ENCODE measurements at places on chromosomes 3 and 15. TPM values are rescaled to one million over a fixed set of nuclear protein-coding genes. Genes with fewer than 3 reads are reported as not detected.

GHRL gene
- not detected for total RNA-seq

- no peak for DNase-seq
Observed at GRCh38 chr15:77739591-77740378, 107.1 kb upstream of the LINGO1 start.

DNA sequence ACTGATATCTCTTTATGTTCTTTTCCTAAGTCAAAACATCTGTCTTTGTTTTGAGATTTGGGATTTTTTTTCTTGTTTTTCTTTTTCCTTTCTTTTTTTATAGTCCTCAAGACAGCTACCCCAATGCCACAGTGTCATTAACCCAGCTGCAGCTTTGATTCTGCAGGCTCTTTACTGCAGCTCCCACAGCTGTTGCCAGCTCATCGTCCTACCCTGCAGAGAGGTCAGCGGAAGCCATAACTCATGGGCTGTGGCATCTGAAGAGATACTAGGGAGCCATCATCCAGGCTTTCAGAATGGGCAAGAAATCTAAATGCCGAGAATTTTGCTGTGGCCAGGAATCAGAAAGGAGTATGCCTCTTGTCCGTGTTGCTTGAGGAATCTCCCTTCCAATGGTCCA lies 44.3 kb upstream of the SLC24A5 start:
- DNase-seq: no peak

GP5 gene
- 0.41 TPM for total RNA-seq

- DNase-seq: no peak
Observed at GRCh38 chr15:40942337-40942854, 10.9 kb upstream of the CHAC1 start.

PBRM1 gene
- 81.5 TPM for total RNA-seq
